ENCODE measurements at places on chromosomes 16 and 17.

DNA sequence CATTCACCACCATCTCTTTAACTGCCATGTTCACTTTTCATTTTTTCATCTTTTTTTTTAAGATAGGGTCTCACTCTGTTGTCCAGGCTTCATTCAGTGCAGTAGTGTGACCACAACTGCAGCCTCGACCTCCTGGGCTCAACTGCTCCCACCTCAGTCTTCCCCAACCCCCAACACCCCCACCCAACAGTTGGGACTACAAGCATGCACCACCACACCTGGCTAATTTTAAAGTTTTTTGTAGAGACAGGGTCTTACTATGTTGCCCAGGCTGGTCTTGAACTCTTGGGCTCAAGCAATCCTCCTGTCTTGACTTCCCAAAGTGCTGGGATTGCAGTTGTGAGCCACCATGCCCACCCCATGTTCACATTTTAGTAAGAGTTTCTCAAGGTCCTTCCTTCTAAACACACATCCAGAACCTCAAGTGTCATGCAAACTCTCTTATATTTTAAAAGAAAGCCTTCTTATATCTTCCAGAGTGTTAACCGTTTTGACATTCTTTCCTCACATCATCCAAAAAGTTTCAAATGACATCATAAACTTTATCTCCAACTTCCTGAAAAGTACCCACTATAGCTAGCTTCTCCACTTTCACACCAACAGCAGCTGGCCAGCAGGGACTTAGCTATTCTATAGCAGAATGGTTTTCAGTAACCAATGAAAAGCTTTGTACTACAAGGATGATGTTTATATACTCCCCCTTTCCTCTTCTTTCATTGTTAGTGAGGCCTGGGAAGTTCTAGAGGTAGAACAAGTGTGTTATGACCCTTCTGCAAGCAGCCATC lies 49.3 kb downstream of the TRAF4 start:
- DNase-seq: no peak

DNA sequence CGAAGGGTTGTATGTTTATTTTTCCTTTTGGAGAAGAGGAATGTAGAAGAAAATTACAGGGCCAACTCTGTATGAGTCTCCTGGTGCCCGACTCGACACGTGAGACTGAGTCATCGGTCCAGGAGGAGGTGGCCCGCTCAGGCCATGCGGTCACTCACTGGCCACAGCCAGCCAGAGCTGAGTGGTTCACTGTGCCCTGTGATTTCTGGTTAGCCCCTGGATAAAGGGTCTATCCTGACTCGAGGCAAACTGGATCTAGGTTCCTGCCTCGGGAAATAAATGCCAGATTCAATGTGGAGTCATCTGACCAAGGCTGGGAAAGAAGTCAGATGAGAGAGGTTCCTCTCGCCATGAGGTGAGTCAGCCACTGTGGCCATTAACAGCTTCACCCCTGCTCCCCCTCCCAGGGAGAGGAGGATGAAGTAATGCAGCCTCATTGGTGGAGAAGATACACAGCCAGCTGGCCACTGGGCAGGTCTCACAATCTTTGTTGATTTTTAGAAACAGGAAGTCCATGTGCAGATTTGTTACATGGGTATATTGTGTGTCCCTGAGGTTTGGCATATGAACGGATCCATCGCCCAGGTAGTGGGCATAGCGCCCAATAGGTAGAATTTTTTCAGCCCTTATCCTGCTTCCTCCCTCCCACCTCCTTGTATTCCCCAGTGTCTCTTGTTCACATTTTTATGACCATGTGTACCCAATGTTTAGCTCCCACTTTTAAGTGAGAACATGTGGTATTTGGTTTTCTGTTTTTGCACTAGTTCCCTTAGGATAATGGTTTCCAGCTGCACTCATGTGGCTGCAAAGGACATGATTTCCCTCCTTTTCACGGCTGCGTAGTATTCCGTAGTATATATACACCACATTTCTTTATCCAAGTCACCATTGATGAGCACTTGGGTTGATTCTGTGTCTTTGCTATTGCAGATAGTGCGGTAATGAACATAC lies 21.7 kb upstream of the USP36 start:
- no peak for DNase-seq

DNA sequence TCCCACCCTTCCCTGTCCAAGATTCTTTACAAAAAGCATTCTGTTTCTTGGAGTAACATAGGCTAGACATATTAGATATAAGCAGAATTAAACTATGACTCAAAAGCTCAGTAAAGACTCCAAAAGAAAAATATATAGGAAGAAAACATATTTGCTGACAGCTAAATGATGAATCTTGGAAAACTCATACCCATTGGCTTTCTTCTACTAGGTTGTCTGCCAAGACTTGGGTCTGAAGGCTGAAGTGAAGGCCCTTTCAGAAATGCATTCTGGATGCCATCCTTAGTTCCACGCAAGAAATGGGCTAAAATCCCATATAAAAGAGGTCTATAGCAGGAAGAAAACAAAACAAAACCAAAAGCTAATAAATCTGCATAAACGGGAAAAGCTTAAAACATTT lies 15.1 kb downstream of the CEP20 start:
- DNase-seq: no peak

DNA sequence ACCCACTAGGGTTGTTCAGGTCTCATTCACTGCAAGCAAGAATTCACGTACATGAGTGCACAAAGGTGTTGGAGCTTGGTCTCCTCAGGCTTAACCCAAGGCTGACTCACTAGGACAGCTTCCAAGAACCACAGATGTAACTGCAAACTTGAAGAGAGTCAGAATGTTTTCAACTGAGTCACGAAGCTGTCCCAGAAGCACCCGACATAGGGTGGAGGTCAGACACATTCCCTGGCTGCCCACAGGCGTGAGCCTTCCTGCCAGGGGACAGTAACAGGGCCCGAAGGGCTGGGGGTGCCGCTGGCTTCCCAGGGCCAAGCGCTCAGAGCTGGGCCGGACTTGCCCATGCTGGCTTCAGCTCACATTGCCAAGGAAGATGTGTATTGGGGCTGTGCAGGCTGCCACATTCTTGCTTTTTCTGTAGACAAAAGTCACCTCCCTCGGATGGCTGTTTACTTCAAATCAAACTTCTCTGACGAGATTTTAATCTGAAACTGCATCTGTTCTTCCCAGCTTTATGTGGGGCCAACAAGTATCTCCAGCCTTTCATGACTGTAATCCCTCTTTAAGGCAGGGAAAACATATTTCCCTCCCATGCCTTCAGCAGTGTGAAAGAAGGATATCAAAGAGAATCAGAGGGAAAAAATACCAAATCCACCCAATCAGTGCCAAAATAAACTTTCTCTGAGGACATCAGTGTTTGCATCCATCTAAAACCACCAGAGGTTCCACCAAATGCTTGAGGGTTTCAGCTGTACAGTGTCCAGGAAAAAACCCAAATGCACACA lies 14.3 kb downstream of the CMTM3 start:
- DNase-seq: no peak

DNA sequence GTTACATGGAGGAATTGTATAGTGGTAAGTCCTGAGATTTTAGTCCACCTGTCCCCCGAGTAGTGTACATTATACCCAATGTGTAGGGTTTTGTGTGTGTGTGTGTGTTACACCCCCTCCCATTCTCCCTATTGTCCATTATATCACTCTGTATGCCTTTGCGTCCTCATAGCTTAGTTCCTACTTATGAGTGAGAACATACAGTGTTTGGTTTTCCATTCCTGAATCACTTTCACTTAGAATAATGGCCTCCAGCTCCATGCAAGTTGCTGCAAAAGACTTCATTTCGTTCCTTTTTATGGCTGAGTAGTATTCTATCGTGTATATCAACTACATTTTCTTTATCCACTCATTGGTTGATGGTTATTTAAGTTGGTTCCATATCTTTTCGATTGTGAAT lies 635 bp upstream of the FA2H start:
- no peak for DNase-seq

GRCh38 chr16:1920727-1921171 lies 2.5 kb upstream of the HS3ST6 start:
- DNase-seq: no peak

DNA sequence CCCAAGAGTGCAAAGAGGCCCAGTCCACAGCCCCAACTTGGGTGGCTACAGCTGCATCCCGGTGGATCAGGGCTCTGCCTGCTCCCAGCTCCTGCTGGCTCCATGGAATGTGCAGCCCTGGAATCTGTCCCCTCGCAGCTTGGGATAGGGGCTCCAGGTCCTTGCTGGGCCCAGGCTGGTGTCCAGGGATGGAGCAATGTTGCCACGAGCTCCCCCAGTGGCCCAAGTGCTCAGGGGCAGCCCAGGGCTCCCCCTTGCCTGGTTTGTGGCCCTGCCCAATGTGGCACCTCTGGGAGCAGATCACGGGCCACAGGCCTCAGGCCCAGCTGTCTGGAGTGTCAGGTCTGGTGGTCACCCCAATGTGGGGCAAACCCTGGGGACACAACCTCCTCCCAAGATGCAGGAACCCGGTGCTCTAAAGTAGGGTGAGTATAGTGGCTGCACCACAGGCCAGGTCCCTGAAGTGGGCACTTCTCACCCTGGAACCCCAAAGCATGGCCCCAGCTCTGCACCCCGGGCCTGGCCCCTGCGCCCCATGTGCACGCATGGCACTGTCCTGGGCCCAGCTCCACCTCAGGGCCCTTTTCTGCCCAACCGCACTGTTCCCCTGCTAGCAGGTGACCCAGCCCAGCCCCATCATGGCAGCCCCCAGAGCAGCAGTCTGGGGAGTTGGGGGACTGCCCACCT lies 14.8 kb upstream of the DNAH9 start:
- no peak for DNase-seq

DNA sequence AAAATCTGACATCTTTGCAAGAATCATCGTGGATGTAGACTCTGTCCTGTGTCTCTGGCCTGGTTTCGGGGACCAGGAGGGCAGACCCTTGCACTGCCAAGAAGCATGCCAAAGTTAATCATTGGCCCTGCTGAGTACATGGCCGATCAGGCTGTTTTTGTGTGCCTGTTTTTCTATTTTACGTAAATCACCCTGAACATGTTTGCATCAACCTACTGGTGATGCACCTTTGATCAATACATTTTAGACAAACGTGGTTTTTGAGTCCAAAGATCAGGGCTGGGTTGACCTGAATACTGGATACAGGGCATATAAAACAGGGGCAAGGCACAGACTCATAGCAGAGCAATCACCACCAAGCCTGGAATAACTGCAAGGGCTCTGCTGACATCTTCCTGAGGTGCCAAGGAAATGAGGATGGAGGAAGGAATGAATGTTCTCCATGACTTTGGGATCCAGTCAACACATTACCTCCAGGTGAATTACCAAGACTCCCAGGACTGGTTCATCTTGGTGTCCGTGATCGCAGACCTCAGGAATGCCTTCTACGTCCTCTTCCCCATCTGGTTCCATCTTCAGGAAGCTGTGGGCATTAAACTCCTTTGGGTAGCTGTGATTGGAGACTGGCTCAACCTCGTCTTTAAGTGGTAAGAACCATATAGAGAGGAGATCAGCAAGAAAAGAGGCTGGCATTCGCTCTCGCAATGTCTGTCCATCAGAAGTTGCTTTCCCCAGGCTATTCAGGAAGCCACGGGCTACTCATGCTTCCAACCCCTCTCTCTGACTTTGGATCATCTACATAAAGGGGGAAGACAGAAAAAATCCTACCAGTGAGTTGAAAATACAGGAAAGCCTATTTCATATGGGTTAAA lies at the start of gene G6PC1:
TSS of gene G6PC1 (plus strand) at position 340 of the 872 bp plus-strand sequence. CDS start at position 418, 78 bp downstream.
- no peak for DNase-seq

GRCh38 chr16:47142486-47142820 lies 1.3 kb downstream of the NETO2 start:
- DNase-seq: peak; percentile 3

DNA sequence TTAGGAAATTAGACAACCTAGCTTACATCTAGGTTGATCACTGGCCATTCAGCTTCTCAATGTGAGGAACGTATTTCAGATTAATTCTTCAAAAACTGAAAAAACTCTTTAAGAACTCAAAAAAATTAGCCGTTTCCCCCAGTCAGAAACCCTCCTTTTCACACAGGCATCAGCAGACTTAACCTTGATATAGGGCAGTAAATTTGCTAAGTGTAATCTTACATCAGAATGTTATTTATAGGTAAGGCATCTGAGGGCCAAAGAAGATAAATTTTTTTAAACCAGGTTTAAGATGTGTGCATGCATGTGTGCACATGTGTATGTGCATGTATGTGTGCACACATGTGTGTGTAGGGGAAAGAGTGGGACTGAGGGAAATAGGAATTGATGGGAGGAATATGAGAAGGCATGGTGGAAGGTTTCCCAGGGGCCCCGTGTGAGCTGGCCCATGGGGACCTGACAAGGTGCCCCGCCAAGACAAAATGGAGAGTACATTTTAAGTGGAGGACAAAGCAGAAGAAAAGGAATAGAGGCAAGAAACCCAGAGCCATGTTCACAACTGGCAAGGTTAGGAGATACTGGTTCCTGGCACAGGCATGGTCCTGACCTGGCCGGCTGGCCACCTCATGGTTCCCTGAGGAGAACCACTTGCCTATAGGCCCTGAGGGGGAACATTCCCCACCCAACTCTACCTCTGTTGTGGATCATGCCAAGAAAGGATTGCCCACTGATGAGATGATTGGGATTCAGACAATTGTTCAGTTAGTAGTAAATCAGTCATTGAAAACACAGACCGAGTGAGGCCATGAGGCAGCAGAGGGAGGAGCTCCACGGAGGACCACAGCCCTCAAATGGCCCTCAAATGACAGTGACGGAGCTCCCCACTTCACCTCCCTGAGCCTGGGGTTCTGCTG lies 33.0 kb downstream of the TEX2 start:
- no peak for DNase-seq

DNA sequence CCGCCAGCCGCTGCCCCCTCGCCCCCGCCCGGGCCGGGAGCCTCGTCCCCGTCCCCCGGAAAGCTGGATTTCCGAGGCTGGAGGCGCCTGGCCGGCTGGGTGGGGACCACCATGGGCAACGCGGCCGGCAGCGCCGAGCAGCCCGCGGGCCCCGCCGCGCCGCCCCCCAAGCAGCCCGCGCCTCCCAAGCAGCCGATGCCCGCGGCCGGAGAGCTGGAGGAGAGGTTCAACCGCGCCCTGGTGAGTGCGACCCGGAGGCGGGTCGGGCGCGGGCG lies 266 bp downstream of the FMNL1 start:
- no peak for DNase-seq

DNA sequence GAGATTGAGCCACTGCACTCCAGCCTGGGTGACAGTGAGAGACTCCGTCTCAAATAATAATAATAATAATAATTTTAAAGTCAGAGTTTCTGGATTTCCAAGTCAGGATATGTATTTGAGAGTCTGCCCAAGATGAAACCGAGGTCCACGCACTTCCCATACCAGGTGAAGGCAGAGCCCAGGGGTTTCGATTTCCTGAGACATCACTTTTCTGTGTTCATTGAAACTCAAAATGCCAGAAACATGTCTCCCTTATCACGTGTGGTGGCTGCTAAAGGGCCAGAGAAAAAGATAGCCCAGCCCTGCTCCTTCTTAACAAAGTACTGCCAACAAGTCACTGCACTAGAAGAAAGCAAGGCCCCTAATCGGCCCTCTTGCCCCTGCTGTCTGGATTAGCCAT lies 9.8 kb upstream of the RNF157 start:
- no peak for DNase-seq

- no peak for DNase-seq
Observed at GRCh38 chr17:73826872-73827228, 182.6 kb upstream of the SDK2 start.

- no peak for DNase-seq
Observed at GRCh38 chr16:79836144-79836543, 235.6 kb upstream of the MAF start.
